ENCODE measurements at places on chromosomes 7 and 10. TPM values are rescaled to one million over a fixed set of nuclear protein-coding genes. Genes with fewer than 3 reads are reported as not detected.

The FANK1 gene
- total RNA-seq, result 0.84 TPM

The AKR1C8 gene
- total RNA-seq, result not detected

The SPDYE6 gene
- total RNA-seq, result not detected

The ATOH7 gene
- total RNA-seq, result not detected

The PNLIP gene
- not detected for total RNA-seq

The GALNT17 gene
- total RNA-seq, result under 0.01 TPM

The HDAC9 gene
- 1.3 TPM for total RNA-seq
